GM23338 (cell line): ENCODE measurements at places on chromosomes 3 and 15.

- no peak for DNase-seq
Observed at GRCh38 chr15:100778831-100779288, 100.8 kb upstream of the ALDH1A3 start.

DNA sequence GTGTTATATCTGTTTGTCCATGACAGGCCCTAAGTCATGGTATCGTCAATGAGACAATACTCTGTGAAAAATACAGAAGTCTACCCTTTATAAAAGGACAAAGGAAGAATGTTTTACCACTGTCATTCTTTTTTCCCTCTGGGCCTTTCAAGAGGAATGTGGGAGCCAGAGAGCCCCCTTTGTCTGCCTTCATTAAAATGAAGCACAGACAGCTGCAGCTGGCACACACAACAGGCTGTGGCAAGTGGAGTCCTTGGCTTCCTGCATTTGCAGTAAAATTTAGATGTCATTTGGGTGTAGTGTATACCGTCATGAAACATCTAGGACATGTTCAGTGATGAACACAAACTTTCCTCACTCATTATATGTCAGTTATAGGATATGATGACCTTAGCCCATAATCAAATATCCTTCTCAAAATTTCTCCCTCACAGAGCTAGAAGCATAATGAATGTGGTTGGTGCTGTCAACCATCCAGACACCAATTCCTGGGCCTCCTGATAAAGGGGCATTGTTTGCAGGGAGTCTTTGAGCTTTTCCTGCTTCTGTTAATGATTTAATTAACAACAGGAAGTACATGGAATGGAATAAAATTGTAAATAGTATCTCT lies 76.4 kb downstream of the DHX36 start:
- DNase-seq, result peak; percentile 60

DNA sequence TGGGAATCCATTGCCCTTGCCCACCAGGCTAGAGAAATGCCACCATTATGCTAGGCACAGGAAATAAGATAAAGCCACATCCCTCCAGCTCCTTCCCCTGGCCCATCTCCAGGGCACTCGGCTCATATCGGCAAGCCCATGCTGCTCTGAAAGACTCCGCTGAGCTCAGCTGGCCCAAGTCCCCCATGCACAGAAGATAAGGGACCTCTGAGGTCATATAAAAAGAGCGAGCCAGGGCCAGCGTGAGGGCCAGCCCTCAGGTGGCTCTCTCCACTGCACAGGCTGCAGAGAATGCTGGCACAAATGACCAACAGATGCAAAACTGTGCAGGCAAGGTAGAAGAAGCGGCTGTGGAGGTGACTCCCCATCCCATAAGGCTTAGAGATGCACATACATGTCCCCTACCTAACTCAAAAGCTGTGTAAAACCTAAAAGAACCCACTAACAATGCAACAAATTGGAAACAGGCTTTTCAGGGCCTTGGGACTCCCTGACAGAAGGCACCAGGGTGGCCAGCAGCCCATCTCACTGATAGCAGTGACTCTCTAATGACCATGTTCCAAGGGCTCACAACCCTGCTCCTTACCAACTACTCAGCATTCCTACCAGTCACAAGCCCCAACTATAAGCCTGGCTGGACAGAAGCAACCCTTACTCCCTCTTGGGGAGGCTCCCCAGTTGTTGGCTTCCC lies 3.0 kb downstream of the RAB6B start:
- no peak for DNase-seq

DNA sequence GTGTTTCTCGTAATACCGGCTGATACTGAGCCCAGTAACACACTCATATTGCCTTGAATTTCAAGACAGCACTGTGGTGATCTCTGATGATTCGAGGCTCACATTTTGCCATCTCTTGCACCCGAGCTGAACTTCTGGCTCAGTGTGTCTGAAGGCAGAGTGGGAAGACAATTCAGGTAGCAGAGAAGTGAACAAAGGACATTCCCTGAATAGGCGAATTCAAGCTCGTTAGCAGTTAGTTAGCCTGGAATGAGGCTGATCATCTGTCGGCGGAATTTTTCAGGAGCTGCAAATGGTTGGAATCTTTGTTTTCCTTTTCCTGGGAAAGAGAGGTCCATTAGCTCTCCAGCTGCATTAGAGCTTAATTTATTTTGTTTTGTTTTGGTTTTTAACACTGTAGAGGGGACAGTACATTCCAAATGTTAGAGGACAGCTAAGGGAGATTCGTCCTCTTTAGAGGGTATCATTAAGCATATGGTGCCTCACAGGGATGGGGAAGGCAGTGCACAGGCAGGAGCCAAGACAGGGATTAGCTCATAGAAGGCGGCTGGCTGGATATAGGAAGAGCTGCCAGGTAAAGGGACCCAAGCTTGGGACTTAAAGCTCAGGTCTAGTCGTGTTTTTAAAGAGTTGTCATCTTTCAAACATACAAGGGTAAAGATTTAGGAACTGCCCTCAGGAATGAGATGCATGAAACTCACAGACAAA lies 119.7 kb upstream of the DLG1 start:
- DNase-seq, result peak; percentile 39

GRCh38 chr15:27826411-27826810 lies 272.7 kb downstream of the OCA2 start:
- DNase-seq, result no peak

- DNase-seq, result no peak
Observed at GRCh38 chr3:188064831-188065493, 89.0 kb upstream of the LPP start.

GRCh38 chr15:100695048-100695447 lies 92.7 kb downstream of the ASB7 start:
- no peak for DNase-seq

DNA sequence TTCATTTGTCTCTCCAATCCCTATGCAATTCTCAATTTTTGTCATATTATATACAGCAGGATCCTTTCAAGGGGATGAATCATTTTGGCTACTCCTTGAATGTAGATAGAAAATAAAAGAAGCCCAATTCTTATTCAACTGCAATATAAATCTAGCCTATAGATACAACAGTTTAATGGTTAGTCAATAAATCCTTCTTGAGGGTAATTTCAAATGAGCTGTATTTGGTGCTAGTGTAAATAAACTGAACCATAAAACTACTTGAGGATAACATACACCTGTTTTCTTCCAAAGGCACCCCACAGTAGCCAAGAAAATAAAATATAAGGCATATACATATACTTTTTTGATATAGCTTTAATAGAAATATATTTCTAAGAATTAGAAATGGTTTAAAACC lies 830.3 kb downstream of the ROBO1 start:
- DNase-seq, result no peak

DNA sequence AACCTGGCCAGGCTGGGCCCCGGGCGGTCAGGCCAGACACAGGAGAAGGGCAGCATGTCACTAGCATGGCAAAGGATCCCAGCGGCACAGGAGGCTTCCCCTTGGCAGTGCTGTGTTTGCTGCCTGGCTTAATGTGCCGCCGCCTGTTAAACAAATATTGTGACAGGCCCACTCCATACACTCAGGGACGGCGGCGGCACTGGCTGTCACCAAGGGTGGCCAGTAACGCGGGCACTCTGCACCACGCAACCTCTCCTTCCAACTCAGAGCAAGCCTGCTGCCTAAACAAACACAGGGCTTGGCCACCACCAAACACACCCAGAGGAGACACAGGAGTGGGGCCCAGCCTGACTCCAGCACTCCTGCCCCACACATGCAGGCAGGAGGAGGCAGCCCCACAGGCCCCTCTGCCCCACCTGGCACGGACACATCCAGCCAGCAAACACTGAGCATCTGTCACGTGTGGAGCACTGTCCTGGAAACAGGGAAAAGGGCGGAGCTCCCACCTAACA lies 48.0 kb downstream of the TPRA1 start:
- DNase-seq, result no peak

- DNase-seq, result no peak
Observed at GRCh38 chr3:63774781-63775180, 44.3 kb upstream of the C3orf49 start.

GRCh38 chr15:85007741-85008397 lies 26.2 kb downstream of the PDE8A start:
- DNase-seq, result no peak

DNA sequence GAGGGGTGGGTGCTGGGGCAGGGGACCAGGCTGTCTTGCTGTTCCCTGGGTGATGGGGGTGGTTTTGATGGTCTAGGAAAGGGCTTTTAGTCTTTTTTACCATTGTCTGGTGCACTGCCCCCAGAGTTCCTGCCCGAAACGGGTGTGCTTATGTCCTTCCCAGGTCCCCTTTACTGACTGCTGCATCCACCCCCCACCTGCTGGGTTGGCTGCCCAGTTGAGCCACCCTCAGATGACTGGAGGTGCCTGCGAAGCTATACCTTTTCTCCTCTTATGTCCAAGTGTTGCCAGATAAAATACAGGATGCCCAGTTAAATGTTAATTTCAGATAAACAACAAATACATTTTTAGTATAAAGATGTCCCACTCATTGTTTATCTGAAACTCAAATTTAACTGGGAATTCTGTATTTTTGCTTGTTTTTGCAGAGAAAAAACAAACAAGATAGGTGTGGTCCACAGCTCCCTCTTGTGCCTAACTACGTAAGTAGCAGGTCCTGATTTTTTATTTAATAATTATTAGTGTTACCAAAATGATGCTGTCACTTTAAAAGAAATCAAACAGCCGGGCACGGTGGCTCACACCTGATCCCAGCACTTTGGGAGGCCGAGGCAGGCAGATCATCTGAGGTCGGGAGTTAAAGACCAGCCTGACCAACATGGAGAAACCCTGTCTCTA lies 6.1 kb upstream of the RPP14 start:
- peak; percentile 63 for DNase-seq

- DNase-seq, result no peak
Observed at GRCh38 chr3:17740721-17741141, 1.7 kb downstream of the TBC1D5 start.

- DNase-seq, result no peak
Observed at GRCh38 chr15:36136049-36136448, 443.4 kb upstream of the CDIN1 start.

GRCh38 chr3:64046592-64046991 lies 23.3 kb upstream of the PSMD6 start:
- DNase-seq, result no peak

DNA sequence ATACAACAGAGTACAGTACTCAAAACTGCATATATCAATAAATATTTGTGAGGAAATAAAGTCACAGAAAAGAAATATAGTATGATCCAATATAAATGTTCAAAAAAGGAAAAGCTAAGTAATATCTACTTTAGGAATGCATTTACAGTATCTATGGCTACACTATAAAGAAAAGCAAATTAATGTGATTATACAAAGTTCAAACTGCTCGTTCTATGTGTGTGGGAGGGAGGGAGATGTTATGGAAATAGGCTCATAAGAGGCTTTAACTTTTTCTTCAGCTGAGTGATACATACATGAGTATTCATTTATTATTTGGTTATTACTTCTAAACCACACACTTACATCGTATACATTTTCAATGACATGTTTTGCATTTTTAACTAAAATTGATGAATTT lies 377.7 kb upstream of the AGTR1 start:
- no peak for DNase-seq

DNA sequence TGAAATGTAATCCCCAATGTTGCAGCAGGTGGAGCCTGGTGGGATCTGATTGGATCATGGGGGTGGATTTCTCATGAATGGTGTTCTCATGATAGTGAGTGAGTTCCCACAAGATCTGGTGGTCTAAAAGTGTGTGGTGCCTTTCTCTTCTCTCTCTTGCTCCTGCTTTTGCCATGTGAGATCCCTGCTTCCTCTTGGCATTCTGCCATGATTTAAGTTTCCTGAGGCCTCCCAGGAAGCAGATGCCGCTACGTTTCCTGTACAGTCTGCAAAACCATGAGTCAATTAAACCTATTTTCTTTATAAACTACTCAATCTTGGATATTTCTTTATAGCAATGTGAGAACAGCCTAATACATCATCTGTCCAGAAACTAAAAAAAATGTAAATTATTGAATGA lies 298.3 kb downstream of the MEX3B start:
- no peak for DNase-seq

GRCh38 chr15:73005446-73005845 lies 46.8 kb upstream of the NEO1 start:
- DNase-seq, result no peak

GRCh38 chr3:188729422-188729821 lies 442.3 kb upstream of the TPRG1 start:
- no peak for DNase-seq

- DNase-seq, result no peak
Observed at GRCh38 chr3:110542552-110543150, 529.0 kb upstream of the NECTIN3 start.

GRCh38 chr3:187804120-187804744 lies 59.0 kb upstream of the BCL6 start:
- DNase-seq, result no peak

DNA sequence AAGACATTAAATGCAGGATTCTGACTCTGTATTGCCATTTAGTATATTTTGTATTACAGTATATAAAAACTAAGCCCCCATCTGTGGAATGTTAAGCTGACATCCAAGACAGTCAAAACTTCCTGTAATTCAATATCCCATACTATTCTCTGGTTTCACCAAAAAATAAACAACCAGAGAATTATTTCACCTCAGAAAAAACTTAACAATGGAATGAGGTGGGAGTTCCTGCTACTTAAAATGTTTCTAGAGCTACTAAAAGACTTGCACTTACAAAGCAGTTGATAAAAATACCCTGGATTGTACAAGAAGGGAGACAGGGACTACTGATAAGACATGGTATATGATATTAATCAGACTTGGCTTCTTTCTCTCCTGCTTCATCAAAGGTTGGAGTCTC lies 8.3 kb downstream of the ARL13B start:
- no peak for DNase-seq

GRCh38 chr3:128849911-128850455 lies 29.4 kb upstream of the ACAD9 start:
- DNase-seq, result peak; percentile 29

DNA sequence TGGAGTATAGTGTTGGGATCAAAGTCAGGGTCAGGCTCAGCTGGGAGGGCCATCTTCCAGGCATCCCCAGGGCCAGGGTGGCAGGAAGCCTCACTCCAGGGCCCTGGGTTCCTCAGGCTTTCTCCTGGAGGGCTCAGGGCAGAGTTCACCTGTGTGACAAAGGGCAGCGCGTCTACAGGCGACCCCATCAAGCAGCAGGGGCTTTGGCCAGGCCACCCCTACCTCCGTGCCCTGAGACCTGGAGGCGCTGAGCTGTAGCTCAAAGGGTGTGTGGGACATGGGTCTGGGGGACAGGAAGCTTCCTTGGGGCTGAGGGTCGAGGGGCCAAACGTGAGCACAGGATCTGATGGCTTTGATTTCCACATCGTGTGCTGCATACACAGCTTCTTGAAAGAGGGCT lies 12.8 kb downstream of the SPTBN5 start:
- no peak for DNase-seq

GRCh38 chr15:32129815-32130214 lies 99.5 kb downstream of the CHRNA7 start:
- no peak for DNase-seq

DNA sequence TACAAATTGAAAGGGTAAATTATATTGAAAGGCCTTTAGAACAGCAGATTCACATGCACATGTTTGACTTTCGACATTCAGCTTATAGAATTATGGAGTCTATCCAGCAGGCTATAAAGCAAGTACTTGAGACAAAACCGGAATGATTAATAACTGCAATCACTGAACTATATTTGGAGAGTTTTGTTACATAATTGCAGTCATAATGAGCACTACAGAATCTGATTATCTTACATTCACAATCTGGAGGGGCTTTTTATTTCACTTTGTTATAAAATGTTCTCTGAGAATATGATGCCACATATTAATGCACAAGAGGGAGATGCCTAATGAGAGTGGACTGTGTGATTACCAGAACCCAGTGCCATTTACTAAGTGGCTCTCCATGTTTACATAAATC lies 64.3 kb downstream of the NSUN3 start:
- no peak for DNase-seq
